NCI-H1694 treated with DMSO at 0.1 percent for 48 hours (cell line): ENCODE measurements at places on chromosomes 7 and 10.

DNA sequence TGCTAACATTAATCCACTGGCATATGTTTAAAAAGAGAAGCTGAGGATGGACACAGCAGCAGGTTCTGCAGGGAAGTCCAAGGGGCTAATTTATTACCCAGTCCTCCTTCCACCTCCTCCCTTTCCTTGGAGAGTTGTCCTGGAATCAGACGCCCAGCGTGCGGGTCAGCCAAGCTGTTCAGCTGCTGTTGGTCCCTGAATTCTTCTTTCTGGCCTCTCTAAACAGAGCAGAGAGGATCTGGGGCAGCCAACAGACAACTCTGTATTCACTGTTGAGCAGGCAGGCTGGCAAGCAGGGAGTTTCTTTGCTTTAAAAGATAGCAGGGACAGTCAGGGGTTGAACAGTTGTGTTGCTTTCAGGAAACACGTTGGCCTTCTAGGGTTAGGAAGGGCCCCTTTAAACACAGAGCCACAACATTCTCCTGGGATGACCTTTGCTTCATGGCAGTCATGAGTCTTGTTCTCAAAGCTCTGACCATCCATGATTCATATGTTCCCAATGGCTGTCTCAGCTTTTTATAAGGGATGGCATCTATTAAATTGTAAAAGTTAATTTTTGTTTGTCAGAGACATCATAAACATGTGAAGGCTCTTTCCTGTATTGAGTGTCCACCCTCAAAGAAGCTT is 217.0 kb downstream of the CREB5 start:
- no peak for DNase-seq

GRCh38 chr10:91683975-91684374 is 51.1 kb upstream of the PPP1R3C start:
- no peak for DNase-seq

DNA sequence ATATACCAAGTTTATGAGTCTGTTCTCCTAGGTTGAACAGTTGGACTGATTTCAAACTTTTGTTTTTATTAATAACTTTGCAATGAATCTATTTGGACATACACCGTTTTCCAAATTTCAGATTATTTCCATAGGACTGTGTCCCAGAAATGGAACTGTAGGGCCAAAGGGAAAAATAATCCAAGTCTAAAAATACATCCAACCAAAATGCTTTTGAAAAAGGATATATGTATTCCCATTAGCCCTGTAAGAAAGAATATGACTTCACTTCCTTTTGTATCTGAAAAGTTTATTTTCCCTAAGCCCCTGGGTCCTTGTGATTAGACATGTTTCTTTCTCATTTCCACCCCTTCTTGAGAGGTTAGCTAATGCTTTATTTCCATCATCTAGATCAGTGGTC is 434.2 kb upstream of the MKI67 start:
- DNase-seq = no peak

DNA sequence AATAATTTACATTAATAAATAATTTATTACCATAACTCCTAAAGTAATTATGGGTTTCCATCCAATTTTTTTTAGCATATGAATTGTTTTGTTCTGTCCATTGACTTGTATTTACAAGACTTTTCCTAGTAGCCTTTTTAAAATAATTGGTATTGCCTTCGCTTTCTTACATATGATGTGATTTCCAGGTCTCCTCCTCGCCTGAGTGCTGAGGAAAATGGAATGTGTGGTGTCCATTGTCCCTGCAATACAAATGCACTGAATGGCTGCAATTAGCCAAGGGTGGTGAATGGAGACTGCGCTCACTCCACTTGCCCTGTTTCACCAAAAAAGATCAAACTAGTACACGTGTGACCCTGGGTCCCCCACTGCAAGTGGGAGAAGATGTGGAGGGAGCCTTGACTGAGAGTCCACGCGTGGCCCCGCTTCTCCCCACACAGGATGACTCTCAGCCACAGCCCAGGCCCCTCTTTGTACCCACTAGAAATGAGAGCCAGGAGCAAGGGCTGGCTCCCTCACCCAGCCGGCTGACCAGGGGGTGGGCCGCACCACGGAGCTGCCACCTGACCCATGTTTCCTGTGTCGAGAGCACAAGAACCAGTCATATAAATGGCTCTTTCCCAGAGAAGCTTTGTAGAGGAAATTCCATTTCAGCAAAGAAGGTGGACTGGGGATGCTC is 52.6 kb downstream of the FAM53B start:
- DNase-seq = no peak

GRCh38 chr10:112295853-112296830 is 12.9 kb downstream of the TECTB start:
- DNase-seq = no peak

- DNase-seq = no peak
These were observed 95.5 kb downstream of the CTBP2 start for GRCh38 chr10:125064681-125065492.

DNA sequence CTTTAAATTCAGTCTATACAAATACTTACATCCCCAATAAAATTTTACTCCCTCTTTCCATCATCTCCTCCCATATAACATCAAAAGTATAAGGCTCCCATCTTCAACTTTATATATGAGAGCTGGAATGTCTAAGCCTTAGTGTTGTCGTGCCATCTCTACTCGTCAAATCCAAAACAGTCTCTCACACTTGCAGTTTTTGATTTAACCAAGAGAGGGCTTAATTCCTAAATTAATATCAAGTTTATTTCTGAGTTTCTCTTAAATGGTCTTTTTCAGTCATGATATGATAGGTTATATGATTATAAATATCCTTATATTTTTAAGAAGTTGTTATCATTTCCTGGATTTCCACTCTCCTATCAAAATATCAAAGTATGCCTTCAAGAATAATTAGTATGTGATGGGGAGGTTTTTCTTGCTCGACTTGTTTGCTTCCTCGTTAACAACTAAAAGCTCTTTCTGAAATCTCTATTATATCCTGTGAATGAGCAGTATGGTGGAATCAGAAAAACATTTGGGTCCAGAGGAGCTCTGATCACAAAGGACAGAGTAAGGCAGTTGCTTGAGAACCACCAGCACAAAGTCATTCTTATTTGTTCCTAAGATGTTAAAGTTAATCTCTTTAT is 12.5 kb upstream of the LIPK start:
- peak; percentile 10 for DNase-seq

GRCh38 chr7:113394856-113395255 is 276.5 kb upstream of the SMIM30 start:
- no peak for DNase-seq

GRCh38 chr10:66654861-66655260 is 271.0 kb upstream of the LRRTM3 start:
- no peak for DNase-seq

DNA sequence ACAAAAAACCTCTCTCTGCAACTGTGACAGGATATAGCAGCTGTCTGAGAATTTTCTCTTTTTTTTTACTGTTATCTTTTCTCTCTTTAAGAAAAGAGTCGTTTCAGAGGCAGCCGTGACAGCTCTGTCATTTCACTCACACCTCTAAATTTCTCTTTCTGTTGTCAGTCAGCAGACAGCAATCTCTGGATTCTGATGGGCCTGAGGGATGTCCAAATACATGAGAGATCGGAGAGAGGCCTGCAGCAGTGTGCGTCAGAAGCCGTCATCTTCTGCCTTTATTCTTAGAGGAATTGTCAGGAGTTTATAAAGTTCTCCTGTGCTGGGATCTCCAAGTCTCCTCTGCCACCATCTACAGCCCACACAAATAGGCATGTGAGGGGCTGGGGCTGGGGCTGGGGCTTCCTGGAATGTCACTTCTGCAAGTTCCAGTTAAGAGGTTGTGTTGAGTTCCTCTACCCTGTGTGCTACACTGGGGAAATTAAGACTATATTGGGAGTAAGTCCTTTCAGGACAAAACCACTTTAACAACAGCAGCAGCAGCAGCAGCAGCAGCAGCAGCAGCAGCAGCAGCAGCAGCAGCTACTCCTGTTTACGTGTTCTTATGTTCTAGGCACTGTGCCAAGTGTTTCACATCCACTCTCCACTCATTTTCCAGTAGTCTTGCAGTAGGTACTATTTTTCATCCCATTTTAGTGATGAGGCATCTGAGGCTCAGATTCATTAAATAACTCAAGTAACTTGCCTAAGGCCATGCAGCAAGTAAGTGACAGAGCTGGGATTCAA is 541.3 kb downstream of the LRMDA start:
- peak; percentile 77 for DNase-seq

DNA sequence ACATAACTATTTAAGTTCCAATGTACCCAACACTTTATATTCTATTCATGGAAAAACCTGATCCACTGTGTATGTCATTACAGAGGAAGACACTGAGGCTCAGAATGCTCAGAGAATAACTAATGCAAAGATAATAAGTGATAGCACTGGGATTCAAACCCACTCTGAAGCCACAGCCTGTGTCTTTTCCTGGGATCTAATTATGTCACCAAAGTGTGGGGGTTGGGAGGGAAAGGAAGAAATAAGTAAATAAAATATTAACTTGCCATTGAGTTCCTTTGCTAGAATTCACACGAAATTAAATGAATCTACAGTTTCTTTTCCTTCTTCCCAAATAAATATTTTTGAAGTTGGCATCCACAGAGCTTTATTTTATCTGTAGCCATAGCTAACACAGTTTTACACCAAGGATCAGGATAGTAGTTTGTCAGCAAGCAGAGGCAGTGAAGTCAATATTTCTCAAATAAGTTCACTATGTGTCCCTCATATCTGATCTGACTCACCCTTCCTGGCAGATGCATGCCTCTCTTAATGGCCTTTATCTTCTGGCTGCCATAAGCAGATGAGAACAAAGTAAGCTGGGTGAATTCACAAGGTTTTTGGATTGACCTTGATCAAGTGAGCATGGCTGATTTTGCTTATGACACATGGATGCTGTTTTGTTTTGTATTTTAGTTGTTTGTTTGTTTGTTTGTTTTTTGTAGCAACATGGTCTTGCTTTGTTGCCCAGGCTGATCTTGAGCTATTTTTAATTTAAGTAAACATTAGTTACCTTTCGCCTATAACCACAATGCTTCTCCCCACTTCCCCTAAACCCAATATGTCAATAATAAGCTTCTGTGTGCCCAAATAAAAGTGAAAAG is 6.3 kb downstream of the RAPGEF5 start:
- DNase-seq = no peak

DNA sequence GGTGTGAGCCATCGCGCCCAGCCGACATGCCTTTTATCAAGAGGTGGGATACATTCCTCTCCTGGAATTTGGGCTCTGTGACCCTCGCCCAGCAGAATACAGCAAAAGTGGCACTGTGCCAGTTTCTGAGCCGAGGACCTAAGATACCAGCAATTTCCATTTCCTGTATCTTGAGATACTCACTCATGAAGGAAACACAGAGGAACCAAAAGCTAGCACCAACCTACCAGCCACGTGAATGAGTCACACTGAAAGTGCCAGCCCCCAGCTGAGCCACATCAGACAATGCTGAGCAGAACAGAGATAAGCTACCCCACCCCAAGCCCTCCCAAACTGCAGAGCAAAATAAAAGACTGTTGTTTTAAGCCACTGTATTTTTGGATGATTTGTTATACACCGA is 56.3 kb downstream of the CACUL1 start:
- DNase-seq = no peak

DNA sequence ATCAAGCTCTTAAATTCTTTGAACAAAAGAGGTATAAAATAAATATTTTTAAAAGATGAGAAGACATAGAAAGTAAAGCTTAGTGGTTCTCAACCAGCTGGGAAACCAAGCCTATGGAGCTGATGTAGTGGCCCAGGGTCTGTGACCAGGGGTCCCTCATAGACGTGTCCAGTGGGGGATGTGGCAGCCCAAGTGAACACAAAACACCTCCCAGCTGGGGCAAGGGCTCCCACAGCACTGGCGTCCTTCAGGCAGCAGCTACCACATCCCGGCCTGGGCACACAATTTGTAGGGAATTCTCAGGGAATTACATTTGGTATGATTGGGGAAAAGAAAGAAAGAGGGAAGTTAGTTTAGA is 17.8 kb upstream of the CCDC71L start:
- DNase-seq = no peak

DNA sequence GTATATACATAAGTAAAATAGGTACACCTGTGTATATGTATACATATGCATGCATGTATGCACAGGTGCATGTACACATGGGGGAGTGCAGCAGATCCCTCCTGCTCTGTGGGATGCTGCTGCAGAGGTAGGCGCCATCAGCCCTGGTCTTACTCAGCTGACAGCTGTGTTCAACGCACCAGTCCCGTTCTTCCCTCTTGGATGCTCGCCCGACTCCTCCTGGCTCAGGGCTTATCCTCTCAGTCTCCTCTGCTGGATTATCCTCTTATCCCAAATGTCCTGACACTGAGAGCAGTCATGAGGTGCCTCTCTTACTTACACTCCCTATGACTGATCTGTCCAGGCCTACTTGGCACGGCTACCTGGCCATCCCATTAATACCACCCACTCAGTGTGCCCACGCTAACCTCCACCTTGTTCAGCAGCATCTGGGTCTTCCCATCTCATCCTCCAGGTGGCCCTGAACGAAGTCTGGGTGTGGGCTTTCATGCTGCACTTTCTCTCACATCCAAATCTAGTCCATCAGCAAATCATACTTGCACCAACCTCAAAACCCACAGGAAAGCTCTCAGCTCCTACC is 357.1 kb downstream of the TCERG1L start:
- DNase-seq = no peak

DNA sequence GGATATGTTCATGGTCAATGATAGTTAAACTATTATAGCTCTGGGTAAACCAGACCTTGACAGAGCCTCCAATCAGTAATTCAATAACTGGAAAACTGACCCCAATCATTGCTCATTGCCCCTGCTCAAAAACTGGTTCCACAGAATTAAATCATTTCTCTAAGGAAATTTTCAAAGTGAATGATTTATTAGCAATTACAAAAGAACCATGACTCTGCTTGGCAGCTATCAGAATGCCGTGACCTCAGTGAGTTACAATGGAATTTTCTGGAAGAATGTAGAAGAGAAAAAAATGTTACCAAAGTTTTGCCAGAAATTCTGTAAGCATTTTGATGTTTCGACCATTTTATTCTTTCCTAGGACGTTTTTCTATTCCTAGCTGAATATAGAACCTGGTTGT is 106.8 kb upstream of the APBB1IP start:
- no peak for DNase-seq

GRCh38 chr7:50502947-50503346 is 52.8 kb upstream of the FIGNL1 start:
- DNase-seq = no peak

DNA sequence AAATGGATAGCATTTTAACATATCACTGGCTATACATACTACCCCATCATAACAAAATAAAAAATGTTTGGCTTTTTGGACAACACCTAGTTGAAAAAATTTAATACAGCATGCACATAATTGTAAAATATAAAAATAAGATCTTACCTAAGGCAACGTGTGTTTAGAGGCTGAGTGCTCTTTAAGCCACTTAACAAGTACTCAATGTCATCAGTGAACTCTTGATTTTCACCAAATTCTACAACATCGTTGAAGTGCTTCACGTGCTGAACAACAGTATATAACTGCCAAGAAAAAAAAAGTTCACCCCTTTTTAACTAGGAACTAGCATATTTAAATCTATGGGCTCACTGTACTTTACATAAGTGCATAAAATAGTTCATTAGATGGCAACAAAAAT is 49.5 kb downstream of the WAPL start:
- DNase-seq = no peak

- DNase-seq = no peak
These were observed 655.6 kb downstream of the LRMDA start for GRCh38 chr10:76086761-76087639.
